ENCODE measurements at places on chromosomes 7 and 10. TPM values are rescaled to one million over a fixed set of nuclear protein-coding genes. Genes with fewer than 3 reads are reported as not detected.

Gene CLCN1
- not detected for total RNA-seq

- DNase-seq, result no peak
Observed at GRCh38 chr10:83577421-83577820, 561.9 kb upstream of the GHITM start.

GRCh38 chr7:125773113-125773785 is 843.6 kb upstream of the POT1 start:
- no peak for DNase-seq

Gene OPN1SW
- 2.8 TPM for total RNA-seq

DNA sequence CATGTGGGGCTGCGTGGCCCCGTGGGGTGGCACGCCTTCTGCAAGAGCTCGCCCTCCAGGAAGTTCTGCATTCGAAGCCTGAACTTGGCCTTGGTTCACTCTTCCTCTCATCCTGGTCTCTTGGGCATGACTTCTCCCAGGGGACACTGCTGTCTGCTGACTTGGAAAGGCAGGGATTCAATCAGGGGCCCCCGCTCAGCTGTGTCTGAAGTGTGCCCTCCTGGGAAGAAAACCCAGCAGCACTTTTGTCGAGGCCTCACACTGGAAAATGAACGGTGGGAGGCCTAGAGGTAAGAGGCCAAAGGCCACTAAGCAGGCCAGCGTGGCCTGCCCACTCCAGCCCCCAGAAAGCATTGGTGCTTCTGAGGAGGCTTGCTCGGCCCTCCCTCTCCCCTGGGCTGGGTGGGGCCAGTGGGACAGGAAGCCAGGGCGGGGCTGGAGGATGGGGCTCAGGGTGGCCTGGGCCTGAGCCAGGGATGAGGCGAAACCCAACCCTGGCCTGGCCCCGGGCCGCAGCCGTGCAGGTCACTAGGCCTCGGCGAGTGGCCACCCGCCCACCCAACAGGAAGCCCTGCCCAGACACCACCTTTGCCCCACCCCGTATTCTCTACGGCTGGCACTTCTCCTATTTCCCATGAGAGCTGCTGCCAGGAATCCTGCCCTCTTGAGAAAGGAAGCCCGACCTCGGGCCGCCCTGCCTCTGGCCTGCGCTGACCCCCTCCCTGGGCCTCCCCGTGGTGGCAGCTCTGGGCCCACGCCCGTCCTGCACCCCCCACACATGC is 81.1 kb downstream of the ZMIZ1 start:
- DNase-seq, result peak; percentile 78

Gene C7orf33
- not detected for total RNA-seq

DNA sequence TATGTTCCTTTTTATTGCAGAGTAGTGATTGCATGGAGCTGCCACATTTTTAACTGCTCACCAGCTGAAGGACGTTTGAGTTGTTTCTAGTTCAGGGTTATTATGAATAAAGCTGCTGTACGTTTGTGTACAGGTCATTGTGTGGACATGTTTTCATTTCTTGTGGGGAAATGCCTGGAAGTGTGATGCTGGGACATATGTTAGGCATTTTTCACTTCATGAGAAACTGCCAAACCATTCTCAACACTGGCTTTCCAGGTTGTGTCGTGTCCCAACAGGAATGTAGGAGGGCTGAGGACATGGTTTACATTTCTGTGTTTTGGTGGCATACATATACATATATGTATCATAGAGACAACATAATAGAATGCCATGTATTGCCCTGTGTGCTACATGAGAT is 73.0 kb downstream of the NEURL1 start:
- DNase-seq, result no peak

Gene ANKRD61
- total RNA-seq, result 0.35 TPM

DNA sequence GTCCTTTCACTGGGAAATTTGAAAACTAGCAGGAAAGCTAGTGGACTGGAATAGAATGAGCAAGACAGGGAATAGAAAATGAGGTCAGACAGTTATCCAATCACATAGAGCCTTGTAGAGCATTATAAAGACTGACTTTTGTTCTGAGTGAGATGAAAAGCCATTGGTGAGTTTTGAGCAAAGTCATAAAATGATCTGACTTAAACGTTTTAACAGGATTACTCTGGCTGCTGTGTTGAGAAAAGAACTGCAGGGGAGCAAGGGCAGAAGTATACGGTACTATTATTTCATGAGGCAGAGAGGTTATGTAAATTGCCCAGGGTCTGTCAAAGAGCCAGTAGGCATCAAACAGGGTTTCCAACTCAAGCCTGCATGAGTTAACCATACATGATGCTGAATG is 393.4 kb downstream of the TFEC start:
- no peak for DNase-seq

Gene SEMA3A
- total RNA-seq, result 4.4 TPM

- DNase-seq, result no peak
Observed at GRCh38 chr7:91866599-91867148, 13.8 kb downstream of the MTERF1 start.

- DNase-seq, result no peak
Observed at GRCh38 chr10:75358132-75358531, 43.4 kb downstream of the ZNF503 start.

Gene TRAPPC14
- total RNA-seq, result 12.7 TPM

Gene CDK14
- 27.8 TPM for total RNA-seq

Gene PRRT4
- 4.2 TPM for total RNA-seq

- DNase-seq, result no peak
Observed at GRCh38 chr7:19403691-19404090, 258.5 kb upstream of the FERD3L start.

GRCh38 chr10:44982496-44982895 is 3.9 kb upstream of the DEPP1 start:
- DNase-seq, result peak; percentile 55

GRCh38 chr7:102450242-102450641 is 14.4 kb downstream of the ALKBH4 start:
- DNase-seq, result no peak

DNA sequence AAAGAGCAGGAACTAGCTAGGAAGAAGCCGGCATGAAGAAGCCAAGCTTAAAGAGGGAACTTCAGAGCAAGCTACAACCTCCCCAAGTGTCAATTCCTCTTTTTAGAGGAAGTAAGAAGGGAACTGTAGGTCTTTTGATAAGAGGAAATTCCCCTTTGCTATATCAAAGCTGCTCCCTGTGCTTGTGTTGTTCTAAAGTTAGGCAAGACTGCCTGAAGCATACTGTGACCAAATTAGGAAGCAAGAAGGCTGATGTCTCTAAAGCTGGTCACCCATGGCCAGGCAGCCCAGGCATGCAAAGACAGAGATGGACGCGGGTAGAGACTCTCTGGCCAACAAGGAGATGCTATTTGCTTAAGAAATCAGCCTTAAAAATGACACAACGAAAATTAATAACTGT is 87.9 kb downstream of the RNF216 start:
- peak; percentile 89 for DNase-seq

GRCh38 chr10:17793823-17794644 is 15.1 kb upstream of the MRC1 start:
- DNase-seq, result no peak

Gene PTN
- 0.67 TPM for total RNA-seq

GRCh38 chr7:29170781-29171180 is 23.8 kb upstream of the CHN2 start:
- DNase-seq, result peak; percentile 6

Gene MYH16
- not detected for total RNA-seq

Gene TAS2R41
- total RNA-seq, result not detected

- no peak for DNase-seq
Observed at GRCh38 chr10:43667761-43668386, 19.2 kb upstream of the ZNF32 start.

DNA sequence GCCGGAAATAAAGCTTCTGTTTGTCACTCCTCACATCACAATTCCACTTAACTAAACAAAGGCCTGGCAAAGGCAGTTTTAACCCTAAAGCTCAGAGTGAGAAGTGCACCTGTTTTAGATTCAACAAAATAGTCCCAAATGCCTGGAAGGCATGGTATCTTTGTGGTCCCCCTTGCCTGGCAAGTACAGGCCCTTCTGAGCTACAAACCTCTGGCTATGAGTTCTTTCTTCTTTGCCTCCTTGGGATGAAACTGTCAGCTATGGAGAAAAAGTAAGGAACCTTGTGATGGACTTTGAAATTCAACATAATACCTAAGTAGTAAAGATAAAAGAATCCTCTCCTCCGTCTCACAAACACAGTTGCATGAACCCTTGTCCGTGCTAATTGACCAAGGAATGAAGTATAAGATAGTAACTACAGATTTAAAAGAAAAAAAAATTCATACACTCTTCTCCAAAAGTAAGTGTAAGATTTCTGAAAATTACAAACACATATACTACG is 244.5 kb upstream of the ETV1 start:
- no peak for DNase-seq

DNA sequence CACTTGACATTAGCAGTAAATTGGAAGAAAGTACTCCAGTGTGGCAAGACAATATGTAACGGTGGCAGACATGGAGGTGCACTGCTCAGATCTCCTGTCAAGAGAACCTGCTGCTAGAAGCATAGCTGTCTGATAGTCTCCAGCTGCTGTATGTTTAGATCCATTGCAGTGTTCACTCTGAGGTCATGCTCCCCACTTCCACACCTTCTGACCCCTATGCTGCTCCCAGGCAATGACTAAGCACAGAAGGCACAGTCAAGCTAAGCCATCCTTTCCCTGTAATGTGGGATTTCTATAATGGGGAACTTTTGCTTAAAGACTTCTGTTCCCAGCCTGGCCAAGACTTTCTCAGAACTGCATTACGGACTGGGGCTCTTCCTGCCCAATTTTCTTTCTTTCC is 315.8 kb downstream of the HPSE2 start:
- no peak for DNase-seq

DNA sequence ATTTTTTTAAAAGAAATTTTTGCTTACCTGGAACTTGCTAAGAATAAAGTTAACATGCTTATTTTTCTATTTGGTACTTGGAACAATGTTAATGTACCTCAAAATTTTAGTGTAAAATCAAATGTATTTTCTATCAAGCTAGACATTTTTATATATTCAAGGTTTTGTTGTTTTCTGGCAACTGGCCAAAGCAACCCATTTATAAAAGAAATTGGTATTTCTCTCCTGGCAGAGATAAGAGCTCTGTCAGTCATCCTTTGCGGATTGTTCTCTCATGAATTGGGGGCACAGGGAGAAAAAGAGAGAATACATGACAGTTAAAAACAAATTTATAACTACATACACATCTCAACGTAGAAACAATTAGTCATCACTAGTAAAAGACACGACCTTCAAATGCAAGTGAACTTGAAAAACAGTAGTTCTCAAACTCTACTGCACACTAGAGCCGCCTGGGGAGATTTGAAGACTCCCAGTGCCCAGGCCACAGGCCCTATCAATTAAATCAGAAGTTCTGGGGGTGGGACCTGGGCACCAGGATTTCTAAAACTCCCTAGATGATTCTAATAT is 152.4 kb upstream of the LAMB4 start:
- DNase-seq, result no peak

Gene OR13A1
- total RNA-seq, result not detected

DNA sequence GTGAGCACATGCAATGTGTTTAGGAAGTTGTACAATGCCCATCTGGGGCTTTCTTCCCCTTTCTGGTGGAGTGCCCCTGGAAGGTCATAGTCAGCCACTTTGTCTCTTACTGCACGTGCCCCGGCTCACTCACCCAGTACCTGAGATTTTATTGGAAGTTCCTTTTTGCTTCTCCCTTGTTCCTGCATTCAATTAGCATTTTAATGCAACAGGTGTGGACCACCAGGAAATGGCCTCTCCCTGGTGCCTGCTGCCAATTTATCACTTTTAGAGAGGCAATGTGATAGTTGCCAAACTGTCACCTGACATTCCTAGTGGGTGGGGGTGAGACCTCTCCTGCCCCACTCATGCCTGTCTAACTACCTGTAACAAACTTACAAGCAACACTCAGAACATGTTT is 293.4 kb upstream of the DKK1 start:
- no peak for DNase-seq

GRCh38 chr10:92045641-92046106 is 122.1 kb downstream of the BTAF1 start:
- DNase-seq, result no peak

Gene ZNF37A
- total RNA-seq, result 10.0 TPM

Gene HPSE2
- total RNA-seq, result not detected

DNA sequence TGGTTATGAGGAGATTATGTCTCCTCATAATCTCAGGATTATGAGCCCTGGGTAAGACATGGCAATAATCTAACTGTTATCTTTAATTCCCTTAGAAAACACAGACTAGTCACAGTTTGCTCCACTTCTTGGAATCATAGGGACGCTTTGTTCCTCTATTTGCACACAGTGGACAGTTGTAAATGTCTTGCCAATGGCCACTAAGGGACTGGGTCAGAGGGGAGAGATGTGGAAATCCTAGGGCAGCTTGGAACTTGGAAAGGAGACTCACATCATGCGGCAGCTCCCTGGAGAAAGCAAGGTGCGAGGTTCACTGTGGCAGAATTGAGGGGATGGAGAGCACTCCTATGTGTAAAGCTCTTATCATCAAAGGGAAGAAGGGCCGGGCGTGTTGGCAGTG is 266.1 kb downstream of the PRPF18 start:
- DNase-seq, result no peak

GRCh38 chr10:78892338-78893176 is 176.2 kb upstream of the ZMIZ1 start:
- no peak for DNase-seq

DNA sequence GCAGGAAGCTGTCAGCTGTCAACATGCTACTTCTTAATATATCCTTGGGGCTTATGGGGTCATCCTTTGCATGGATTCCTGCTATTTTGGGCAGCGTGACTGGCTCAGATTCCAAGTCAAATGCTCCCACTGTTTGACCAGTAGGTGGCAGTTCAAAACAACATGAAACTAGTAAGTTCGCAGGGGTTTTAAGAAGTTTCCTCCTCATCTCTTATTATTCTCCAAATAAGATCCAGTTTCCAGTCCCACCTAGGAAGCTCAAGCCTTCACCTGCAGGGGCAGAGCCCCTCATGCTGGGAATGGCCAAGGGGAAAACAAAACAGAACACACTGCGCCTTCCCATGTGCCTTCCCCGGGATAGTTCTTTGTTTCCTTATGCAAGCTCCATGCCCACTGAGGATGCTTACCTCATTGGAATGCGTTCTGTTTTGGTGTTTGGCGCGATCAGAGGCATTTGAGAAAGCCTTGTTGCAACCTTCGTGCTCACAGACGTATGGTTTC is 259.8 kb downstream of the GLI3 start:
- peak; percentile 96 for DNase-seq

- no peak for DNase-seq
Observed at GRCh38 chr7:66571568-66571967, 57.1 kb upstream of the KCTD7 start.

Gene LDB3
- 137 TPM for total RNA-seq

DNA sequence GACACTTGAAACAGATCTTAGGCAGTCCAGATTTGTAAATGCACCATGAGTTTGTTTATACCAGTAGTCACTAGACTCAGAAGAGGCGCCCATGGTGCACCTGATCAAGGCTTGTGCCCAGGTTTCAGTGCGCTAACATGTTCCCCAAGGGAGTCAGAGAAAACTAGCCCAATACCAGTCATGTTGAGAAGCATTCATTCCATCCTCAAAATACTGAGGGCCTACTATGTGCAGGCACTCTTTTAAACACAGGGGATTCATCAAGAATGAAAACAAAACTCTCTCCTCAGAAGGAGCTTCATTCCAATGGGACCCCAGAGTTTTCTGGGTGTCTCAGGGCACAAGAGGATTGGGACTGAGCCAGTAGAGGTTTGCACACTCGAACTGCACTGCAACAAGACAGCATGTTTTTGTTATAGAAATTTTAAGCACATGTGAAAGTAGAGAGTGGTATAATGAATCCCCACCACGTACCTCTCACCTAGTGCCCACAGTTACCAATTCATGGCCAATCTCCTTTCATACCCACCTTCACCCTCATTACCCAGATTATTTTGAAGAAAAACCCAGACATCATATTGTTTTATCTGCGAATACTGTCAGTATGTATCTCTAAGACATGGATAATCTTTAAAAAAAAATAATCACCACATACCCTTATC is 55.0 kb upstream of the ARID5B start:
- no peak for DNase-seq
